ENCODE measurements at places on chromosomes 5 and 9.

GRCh38 chr5:81748556-81748955, 2.3 kb downstream of the SSBP2 start:
- DNase-seq, result no peak
- H3K27me3 ChIP-seq, result no peaks in the 10 kb centered on the region
- H3K4me3 ChIP-seq, result no peak overlapping the region
- peak overlapping the region; percentile 92 for H3K27ac ChIP-seq
- no peaks in the 10 kb centered on the region for H3K4me1 ChIP-seq
- H3K36me3 ChIP-seq, result no peaks in the 10 kb centered on the region

DNA sequence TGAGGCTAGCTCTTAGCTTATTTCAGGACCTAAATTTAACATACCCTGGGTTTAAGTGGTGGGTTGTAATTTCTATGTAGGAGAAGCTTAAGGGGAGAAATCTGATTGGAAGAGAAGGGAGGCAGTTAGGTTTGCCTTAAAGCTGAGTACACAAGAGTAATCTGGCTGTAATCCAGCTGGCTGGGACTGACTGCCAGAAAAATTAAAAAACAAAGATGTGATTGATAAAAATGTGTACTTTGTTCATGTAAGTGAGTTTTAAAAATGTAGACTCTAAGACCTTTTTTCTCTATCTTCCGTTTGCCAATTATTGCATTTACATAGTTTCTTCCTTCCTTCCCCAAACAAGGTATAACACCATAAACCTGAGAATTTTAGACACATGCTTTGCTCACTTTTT, 17.5 kb upstream of the MSMP start:
- no peaks in the 10 kb centered on the region for H3K27me3 ChIP-seq
- H3K36me3 ChIP-seq, result no peaks in the 10 kb centered on the region
- no peak for DNase-seq
- H3K4me1 ChIP-seq, result peaks cover 31% of the 10 kb centered on the region

DNA sequence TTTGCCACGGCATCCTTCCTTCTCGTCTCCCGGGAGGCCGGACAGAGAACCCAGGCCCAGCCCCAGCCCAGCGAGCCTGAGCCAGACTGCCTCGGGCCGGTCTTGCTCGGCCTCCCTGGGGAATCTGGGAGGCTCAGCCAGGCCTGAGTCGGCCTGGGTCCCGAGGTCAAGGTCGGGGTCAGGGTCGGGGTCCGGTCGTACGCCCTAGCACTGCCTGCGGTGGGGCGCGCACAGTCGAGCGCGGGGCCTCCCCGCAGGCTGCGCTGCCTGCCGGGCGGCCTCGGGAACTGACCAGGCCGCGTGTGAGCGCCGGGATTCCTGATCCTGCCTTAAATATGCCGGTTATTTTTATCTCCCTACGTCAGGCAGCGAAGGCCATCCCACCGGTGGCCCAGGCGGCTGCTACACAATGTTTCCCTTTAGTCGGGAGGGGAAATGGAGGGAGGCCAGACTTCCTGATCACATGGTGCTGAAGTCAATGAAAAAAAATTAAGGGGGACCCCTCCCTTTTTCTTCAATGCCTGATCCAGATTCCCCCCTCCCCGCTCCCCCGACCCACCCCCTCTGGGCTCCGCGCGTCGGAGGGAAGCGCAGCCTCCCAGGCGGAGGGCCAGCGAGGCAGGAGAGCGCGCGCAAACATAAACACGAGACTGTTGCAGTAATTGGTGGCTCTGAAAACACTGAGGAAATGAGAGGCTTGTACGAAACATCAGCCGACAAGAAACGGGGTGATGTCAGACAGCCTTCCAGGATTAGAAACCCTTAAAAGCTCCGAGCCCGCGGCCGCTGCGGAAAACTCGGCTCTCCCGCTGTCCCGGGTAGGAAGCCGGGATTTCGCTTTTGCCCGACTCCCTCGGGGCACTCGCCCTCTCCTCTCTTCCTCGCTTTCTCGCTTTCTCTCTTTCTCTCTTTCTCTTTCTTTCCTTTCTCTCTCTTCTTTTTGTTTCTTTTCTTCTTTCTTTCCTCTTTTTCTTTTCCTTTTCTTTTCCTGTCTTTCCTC, 148.2 kb upstream of the KLF4 start:
- H3K4me3 ChIP-seq, result peak overlapping the region; percentile 42
- H3K36me3 ChIP-seq, result no peaks in the 10 kb centered on the region
- H3K27ac ChIP-seq, result peak overlapping the region; percentile 96
- no peaks in the 10 kb centered on the region for H3K4me1 ChIP-seq
- H3K27me3 ChIP-seq, result no peaks in the 10 kb centered on the region

DNA sequence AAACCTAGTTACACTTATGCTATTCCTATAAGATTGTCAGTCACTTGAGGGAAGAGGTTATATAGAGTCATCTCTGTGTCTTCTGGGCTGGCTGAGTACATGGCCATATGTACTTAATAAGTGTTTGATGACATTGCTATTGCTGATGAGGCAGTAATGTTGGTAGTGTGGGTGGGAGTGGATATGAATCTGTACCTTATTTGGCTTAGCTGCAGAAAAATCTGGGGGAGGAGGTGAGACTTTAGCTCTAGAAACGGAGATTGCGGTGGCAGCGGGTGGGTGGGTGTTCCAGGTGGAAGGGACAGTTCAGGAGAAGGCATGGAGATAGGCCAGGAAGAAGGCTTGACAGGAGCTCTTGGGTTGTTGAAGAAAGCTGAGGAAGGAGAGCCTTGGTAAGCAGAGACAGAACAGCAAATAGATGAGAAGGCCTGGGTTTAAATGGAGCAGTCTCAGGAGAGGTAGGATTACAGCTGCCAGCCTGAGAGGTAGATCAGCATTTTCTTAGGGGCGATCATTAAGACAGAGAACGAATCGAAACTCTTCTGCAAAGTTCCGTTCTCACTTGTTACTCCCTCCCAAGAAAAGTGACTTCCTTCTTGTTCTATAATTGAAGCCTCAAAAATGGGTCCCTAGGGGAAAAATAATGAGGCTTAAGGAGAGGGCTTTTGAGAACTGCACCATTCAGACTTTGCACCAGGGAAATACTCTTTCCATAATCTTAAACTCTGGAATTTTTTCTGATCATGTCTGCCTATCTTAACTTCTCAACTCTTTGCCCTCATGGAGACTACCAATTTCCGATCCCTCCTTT, 160.5 kb downstream of the UNC13B start:
- no peaks in the 10 kb centered on the region for H3K4me1 ChIP-seq
- no peak overlapping the region for H3K4me3 ChIP-seq
- no peak overlapping the region for H3K27ac ChIP-seq
- no peak for DNase-seq

GRCh38 chr9:93911801-93912554, 43.2 kb downstream of the BARX1 start:
- no peaks in the 10 kb centered on the region for H3K27me3 ChIP-seq
- H3K4me3 ChIP-seq, result no peak overlapping the region
- H3K36me3 ChIP-seq, result no peaks in the 10 kb centered on the region

DNA sequence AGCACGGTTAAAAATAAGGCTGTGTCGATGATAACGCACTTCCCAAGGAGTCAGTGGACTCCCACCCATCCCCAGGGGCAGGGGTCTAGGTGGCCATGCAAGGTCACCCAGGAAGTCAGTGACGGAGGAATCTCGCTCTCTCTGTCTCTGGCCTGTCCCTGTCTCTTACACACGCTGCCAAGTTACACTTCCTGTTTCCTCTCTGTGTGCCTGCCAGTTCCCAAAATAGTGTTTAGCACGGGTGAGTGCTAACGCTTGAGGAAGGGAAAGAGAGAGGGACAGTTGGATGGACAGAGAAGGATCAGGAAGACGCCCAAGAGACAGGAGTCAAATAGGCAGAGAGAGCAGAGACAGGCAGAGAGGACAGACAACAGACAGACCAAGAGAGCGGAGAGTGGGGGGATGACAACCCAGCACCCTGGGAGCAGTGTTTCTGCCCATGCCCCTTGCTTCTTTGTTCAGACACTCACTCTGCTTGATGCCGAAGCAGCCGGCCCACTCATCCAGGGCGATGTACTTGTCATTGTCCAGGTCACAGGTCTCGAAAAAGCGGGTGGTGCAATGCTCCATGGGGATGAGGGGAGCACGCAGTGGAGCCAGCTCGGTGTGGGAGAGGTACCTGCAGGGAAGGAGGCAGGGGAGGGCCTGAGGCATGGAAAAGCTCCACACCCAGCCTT, 23.0 kb downstream of the SPARC start:
- peak overlapping the region; percentile 80 for H3K27ac ChIP-seq
- H3K4me3 ChIP-seq, result no peak overlapping the region
- DNase-seq, result no peak
- peaks cover 59% of the 10 kb centered on the region for H3K36me3 ChIP-seq
